ENCODE measurements at places on chromosomes 16 and 17.

DNA sequence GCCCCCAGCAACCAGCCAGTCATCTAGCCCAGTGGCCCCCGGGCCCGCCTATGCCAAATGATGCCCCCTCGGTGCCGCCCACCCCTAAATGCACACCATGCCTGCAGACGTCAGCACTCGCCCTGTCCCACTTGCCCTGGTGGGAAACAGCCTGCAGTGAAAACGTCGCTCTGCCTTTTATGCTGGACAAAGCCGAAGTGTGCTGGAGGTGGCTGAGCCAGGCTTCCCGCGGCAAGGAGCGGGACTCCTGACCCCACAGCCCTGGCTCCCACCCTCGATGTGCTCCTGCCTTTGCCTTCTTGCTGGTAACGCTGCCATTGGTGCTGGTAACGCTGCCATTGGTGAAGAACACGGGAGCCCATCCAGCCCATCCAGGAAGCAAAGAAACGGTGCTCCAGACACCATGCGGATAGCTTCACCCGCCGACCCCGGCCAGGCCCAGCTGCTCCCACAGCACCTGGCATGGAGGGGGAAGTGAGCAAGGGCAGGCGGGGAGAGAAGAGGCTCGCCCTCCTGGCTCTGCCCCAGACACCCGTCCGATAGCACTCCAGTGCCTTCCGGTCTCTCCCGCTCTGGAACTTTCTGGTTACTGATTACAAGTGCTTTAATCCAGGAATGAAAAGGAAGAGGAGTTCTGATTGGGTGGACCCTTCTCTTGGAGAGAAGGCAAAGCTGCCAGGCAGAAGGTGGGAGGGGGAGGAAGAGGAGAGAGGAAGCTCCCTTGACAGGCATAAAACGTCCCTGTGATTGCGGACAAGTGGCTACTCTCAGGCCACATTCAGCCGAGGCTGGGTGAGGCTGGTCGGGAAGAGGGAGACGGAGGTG lies 4.0 kb upstream of the BAIAP2 start:
- DNase-seq: no peak

- DNase-seq: no peak
Observed at GRCh38 chr17:74460241-74460640, 6.2 kb upstream of the CD300A start.

DNA sequence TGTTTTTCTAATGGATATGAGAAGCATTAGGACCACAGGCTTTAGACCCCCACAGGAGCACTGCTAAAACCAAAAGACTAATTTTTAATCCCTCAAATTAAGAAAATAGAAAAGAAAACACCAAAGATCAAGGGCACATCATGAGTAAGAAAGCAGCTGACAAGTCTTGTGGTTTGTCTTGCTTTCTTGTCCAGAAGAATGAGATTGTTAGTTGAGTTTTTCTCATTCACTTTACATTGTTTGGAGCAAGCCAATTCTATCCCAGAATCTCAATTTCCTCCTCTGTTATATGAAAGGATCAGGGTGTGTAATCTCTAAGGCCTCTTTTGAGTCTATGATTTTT lies 899.0 kb downstream of the KCNJ2 start:
- no peak for DNase-seq

DNA sequence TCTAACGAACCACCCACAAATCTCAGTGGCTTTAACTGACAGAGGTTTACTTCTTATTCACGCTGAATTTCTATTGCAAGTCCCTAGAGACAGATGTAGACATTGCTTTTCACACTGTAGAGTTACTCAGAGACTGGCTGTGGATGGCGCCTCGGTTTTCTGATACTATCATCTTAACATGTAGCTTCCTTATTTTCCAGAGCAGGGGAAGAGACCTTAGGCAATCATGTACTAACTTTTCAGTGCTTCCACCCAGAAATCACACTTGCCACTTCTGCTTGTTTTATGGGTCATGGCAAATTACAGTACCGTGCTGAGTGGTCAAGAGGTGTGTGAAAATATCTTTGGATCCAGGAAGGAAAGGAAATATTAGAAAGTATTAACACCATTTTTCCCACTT lies 65.4 kb downstream of the MAF start:
- no peak for DNase-seq

GRCh38 chr16:14310519-14310991 lies 239.4 kb downstream of the MRTFB start:
- peak; percentile 8 for DNase-seq

GRCh38 chr17:81958633-81959342 lies 2.2 kb downstream of the NOTUM start:
- DNase-seq: no peak

- no peak for DNase-seq
Observed at GRCh38 chr16:49583911-49584310, 210.3 kb downstream of the C16orf78 start.

DNA sequence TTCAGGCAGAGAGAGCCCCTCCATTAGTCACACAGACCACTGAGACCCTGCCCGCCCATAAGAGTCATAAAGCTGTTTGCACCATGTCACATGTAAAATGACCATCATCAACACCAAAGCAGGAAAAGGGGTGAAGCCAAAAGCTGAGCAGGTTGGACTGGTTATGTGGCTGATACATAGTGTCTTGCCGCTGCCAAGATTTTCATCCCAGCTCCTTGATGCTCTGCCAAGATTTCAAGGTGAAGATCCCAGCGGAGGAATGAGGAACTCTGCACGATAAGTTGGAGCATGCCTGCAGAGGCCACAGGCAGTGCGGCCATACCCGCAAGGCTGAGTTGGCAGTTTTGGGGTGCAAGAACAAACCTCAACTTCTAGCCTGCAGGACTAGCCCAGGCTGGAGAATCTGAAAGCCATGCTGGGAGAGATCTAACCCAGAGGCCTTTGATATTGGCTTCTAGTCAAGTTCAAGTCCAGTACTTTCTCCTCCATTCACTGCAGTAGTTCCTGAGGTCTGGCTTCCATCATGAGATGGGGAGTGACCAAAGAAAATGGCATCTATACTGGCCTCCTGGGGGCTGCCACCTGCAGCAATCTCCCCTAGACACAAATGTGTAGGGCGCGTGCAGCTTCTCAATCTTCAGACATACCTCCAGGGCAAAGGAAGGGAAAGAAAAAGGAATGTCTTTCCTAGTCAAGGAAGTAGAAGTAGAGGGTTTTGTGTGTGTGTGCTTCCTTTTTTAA lies 79.7 kb upstream of the NOL11 start:
- no peak for DNase-seq

DNA sequence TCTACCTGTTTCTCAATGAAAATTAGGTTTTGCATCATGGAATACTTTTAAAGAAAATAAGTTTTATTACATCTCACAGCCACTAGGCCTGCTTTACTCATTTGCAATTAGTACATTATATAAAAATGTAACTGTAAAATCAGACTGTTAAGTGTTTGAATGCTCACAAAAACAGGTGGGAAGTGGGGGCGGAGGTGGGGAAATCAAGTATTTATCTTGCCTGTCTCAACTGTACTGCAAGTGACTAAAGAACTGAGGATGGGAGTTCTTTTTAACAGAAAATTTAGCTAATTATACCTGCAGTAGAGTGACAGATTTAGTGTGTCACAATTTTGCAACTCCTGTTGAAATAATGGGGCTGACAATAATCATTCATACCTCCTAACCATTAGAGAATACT lies 34.1 kb downstream of the ITFG1 start:
- DNase-seq: no peak

DNA sequence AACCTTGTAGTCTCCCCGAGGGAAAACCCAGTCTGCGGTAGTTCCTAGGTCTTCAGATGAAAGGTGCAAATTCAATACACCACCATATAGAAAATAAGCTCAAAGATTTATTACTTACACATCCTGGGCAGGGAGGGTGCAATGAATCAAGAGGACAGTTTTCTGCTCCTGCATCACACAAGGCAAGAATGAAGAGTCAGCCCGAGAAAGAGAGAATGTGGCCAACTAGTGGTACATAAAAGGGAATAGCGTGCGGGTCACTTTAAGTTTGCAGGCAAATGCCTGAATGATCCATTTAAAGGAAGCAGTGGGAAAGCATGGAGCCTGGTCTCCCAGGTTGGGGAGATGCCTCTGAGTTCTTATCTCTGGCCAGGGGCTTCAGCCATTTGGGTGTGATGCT lies 403.4 kb downstream of the GRIN2A start:
- no peak for DNase-seq

- DNase-seq: no peak
Observed at GRCh38 chr17:65546579-65546978, 14.9 kb downstream of the AXIN2 start.

DNA sequence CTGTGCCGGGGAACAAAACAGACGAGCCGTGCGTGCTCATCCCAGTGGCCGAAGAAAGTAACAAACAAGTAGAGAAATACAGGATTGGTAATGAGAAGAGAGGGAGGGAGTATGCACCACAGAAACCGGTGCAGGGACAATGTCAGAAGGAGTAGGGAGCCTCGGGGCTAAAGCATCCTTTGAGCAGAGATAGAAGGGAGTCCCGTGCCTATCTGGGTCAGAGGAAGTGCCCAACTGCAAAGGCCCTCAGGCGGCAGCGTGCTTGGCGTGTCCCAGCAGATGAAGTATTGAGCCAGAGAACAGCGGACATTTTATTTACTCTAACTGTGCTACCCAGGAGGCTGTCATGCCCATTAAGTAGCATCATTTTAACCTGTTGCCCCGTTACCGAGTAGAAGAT lies 114.9 kb upstream of the CACNG5 start:
- no peak for DNase-seq
